Endothelial cell (in vitro differentiated cells): ENCODE measurements at places on chromosomes 11 and 22.

- no peak for DNase-seq
Measured at GRCh38 chr11:15157181-15157580, 42.5 kb downstream of the INSC start.

DNA sequence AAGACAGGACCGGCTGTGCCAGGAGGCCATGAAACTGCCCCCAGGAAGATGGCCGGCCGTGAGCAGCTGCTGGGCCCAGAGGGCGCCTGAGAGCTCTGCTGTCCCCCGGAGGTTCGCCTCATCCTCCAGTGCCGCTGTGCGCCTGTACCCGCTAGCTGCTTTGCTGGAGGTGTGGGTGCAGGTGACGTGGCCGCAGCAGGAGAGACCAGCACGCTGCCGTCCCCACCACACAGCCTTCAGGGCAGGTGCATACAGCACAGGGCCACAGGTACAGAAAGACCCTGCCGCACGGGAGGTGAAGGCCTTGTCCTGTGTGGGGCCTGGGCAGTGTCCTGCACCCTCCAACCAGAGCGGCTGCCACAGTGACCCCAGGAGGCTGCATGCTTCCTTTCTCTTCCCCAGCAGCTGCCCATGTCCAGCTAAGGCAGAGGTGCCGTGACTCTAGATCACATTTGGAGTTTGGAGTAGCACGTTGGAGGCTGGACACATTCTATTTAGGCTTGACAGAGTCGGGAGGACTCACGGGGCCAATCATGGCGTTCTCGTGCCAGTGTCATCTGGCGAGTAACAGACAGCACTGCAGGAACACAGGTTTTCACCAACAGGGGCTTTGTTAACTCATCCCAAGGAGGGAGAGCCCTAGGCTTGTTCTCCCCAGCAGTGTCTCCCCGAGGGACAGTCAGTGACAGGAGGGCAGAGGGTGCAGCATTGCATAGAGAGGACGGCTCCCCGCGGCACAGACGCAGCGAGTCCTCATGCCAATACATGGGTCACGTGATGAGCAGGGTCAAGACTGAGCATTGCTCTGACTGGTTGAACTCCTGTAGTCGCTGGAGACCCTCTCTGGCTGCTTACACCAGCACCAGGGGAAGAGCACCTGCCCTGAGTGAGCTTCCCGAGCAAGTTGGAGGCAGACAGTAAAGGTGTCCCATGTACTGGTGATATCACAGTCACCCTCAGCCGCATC, 18.7 kb upstream of the PANX2 start:
- DNase-seq, result no peak

GRCh38 chr11:5694642-5695041, 5.1 kb downstream of the TRIM22 start:
- no peak for DNase-seq

DNA sequence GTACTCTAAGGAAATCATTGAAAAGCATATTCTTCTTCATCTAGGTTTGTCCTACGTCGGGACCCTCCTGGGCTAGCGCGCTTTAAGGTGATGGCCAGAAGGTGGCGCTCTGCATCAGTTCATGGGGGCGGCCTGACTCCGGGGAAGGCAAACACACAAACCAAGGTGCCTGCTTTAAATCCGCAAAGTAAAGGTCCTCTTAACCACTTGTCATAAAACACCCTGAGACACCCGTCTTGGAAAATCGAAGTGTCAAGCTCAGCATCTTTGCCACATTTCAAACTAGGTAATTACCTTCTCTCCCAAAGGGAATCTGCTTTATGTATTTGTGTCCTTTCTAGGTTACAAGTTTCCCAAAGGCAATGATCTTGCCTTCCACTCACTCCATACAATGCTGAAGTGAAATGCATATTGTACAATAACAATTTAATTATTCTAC, 33.9 kb downstream of the LMO2 start:
- peak; percentile 89 for DNase-seq

GRCh38 chr11:23123753-23124152, 263.5 kb upstream of the CCDC179 start:
- DNase-seq, result no peak

GRCh38 chr22:49240016-49240380, 587.7 kb downstream of the BRD1 start:
- DNase-seq, result no peak

DNA sequence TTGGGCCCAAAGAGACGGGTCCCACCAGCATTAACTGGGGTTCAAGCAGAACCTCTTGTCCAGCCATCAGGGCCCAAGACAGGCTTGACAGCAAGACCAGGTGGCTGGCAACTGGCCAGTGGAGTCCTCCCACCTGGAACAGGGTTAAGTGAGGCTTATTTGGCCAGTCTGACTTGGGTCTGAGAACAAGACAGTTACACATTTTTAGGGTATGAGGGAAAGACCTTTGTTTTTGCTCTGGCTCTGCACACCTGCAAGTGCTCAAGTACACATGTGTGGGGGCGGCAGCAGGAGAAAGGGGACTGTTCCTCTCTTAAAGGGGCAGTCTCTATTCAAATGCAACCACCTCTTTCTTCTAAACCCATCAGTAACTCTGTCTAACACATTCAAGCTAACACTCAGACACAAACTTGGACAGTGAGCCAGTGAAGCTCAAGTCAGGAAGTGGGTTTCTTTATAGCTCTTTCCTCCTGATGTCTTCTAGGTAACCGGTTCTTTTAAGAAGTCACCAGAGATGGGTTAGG, 116.2 kb downstream of the ETS1 start:
- no peak for DNase-seq

DNA sequence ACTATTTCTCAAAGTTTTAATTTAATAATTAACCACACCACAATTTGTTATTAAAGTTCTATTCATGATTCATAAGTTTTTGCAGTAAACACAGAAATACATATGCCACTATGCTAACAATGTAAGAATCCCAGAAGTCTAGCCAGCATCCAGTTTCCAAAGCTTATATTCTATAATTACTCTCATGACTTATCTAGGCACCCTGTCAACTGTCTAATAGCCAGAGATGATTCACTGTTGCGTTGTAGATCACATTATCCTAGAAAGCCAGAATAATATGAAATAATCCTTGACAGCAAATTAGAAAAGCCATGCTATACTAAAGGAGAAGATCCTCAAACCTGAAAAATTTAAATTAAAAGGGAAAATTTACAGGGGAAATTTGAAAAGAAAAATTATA, 141.0 kb downstream of the SOX6 start:
- no peak for DNase-seq

GRCh38 chr11:1219446-1219833, 3.4 kb upstream of the MUC5B start:
- DNase-seq, result no peak

- no peak for DNase-seq
Measured at GRCh38 chr11:45385844-45386243, 99.7 kb upstream of the SYT13 start.

DNA sequence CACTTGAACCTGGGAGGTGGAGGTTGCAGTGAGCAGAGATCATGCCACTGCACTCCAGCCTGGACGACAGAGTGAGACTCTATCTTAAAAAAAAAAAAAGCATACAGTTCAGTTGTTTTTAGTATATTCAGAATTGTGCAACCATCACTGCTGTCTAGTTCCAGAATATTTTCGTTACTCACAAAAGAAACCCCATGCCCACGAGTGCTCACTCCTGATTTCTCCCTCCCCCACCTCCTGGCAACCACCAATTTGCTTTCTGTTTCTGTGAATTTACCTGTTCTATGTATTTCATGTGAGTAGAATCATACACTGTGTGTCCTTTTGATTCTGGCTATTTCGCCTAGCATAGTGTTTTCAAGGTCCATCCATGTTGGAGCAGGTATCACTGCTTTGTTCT, 24.8 kb downstream of the PTPRJ start:
- no peak for DNase-seq
